Activated T-cell treated with anti-CD3 and anti-CD28 coated beads, Interleukin-2, amount 50 U/mL, for 4 hours (primary cell): ENCODE measurements at places on chromosomes 1 and 21. TPM values are rescaled to one million over a fixed set of nuclear protein-coding genes. Genes with fewer than 3 reads are reported as not detected.
A peak's percentile ranks its signal among the peaks of the same experiment; 100 is the strongest.

Gene PODN
- total RNA-seq = 0.23 TPM

Gene SPAG17
- total RNA-seq = not detected

Gene ADAMTSL4
- 0.34 TPM for total RNA-seq

Gene SPATA17
- total RNA-seq = not detected

Gene LIN28A
- 0.57 TPM for total RNA-seq

Gene PRXL2B
- 40.8 TPM for total RNA-seq

Gene MCOLN2
- total RNA-seq = 32.9 TPM

- no peak for DNase-seq
Measured at GRCh38 chr1:31054349-31054748, 11.2 kb downstream of the PUM1 start.

DNA sequence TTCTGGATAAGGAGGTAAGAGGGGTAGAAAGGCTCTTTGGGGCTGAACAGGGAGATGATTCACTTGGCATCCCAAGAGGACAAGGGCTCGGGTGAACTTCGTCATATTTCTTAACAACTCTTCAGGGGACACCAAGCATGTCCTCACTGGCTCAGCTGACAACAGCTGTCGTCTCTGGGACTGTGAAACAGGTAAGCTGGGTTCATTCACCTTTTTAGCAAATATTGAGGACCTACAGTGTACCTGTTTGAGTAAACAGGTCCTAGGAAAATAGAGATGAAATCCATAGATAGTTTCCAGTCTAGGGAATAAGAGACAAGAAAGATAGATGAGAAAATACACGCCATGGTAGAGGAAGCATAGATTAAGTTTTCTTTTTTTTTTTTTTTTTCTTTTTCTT lies 2.1 kb downstream of the EIF3I start:
- no peak for DNase-seq

DNA sequence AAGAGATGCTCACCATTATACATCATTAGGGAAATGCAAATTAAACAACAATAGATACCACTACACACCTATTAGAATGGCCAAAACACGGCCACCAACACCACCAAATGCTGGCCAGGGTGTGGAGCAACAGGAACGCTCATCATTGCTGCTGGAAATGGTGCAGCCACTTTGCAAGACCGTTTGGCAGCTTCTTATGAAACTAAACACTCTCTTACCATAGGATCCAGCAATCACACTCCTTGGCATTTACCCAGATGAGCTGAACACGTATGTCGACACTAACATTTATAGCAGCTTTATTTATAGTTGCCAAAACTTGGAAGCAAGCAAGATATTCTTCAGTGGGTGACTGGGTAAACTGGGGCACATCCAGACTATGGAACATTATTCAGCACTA lies 28.9 kb upstream of the ADARB1 start:
- DNase-seq = no peak

DNA sequence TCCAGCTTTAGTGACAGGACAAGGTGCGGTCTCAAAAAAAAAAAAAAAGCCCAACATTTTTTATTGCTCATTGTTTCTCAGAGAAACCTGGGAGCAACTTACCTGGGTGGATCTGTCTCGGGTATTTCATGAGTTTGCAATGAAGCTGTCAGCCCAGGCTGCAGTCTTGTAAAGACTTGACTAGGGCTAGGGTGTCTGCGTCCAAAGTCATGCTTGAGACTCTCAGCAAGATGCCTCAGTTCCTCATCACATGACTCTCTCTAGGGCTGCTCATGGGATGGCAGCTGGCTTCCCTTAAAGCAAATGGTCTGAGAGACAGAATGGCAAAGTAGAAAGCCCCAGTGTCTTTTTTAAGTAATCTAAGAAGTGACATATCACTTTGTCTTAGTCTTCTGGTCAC lies 8.1 kb downstream of the GABPA start:
- DNase-seq = no peak

GRCh38 chr1:201999625-202000238 lies 10.7 kb upstream of the ELF3 start:
- peak; percentile 6 for DNase-seq

GRCh38 chr21:33255404-33255803 lies 10.8 kb upstream of the IL10RB start:
- DNase-seq = no peak

DNA sequence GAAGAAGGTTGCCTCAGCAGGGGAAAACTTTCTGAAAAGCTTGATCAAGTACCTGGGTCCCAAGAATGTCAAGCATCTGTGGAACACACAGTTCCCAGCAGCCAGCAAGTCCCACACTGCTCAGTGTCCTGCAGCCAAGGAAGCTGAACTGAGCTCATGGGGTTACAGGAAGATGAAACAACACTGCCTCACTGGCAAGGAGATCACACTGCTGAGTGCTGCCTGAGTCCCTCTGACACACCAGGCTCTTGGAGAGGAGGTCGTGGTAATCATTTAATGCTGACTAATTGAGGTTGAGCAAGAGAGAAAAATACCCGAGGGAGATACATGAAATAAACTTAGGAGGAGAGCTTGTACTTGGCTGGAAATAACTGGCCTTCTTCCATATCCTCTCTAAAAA lies 75.2 kb downstream of the MPZL1 start:
- no peak for DNase-seq

DNA sequence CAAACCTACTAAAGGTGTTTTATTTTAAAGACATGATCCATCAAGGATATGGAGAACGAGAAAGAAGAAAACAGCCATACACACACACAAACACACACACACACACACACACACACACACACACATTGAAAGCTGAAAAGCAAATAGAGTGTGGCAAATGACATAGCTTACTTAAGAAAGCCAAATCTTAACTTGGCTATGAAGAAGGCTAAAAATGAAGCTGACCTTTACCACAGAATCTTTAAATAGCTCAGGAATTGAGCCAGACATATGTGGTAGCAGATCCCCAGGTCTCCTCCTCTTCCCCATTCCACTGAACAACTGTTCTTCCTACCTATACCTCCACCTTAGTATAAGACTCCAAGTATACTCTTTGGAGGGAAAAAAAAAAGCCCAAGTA lies 185.6 kb downstream of the CLEC20A start:
- DNase-seq = no peak

DNA sequence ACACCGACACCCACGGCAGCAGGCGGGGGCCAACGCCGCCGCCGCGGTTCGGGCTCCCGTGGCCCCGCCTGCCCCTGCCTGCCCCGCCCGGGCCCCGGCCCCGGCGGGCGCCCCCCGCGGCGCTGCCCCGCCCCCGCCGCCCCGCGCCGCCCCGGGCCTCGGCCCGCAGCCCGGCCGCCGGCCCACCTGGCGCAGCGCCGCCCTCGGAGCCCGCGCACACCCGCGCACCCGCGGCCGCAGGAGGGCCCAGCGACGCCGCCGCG lies at the start of gene WNT3A:
TSS of gene WNT3A (plus strand) at position 213 of the 263 bp plus-strand sequence. CDS start 131 bp downstream, outside the sequence.
- DNase-seq = no peak

DNA sequence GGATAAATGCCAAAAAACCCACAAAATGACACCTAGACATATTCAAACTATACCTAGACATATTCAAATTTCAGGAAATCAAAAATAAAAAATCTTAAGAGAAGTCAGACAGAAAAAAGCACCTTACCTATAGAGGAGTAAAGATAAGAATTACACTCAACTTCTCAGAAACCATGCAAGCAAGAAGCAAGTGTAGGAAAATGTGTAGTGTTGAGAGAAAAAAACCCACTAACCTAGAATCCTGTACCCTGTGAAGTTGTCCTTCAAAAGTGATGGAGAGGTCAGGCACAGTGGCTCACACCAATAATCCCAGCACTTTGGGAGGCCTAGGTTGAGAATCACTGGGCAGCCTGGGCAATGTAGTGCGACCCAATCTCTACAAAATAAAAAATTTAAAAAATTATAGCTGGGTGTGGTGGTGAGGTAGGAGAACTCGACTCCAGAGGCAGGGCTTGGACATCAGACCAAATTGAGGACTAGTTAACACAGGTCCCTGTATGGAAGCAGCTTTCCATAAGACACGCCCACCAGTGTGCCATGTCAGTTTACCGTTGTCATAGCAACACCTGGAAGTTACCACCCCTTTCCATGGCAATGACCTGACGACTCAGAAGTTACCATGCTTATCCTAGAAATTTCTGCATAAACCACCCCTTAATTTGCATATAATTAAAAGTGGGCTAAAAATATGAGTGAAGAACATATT lies 20.7 kb downstream of the PDIK1L start:
- no peak for DNase-seq

DNA sequence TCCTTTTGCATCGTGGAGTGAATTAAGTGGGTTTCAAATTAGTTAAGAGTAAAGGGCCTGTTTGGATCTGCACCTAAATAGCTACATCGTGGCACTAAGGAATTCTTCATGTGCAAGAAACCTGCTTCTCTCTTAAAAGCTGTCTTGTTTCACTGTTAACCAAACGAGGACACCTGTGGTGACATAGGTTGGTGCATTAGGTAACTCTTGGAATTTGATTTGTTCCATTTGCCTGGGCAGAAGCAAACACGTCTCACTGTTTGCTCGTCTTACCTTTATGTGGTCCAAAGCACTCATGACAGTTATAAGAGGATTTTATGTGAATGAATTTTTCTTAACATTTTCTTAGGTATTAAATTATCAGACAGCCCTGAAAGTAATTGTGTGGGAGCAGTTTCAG lies 60.9 kb downstream of the PRDM2 start:
- no peak for DNase-seq

DNA sequence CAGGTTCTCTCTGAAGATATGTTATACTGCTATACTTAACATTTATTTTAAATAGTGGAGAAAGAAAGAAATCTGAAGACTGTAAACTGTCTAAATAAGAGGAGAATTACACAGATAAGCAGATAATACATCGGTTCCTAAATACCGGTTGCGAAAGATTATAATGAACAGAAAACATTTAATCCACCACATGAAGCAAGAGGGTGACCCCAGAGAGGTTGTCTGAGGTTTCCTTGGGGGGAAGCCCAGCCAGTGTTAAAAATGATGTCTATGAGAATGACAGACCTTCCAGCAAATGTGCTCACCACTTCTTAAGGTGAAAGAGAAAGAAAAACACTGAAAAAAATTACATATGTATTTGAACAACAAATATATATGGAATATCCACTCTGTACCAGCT lies 356.4 kb upstream of the KAZN start:
- no peak for DNase-seq

GRCh38 chr1:43300378-43301094 lies at the start of gene TIE1:
Gene TIE1 (plus strand): TSS chr1:43300982. CDS start chr1:43301072, 90 bp downstream.
- no peak for DNase-seq

DNA sequence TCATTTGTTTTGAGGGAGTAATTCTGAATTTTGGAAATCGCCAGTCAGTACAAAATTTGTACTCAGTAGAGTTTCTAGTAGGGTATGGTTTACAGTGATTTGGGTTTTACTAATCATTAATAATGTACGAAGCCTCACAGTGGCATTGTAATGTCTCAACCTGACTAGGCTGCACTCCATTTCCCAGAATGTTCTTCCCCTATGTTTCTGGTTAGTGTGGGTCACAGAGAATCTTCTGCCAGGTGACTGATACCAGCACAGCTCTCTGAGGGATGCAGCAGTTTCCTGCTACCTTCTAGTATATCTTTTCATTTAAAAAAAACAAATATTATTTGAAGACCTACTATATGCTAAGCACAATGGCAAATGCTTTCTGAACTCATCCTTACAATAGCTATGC lies 112.9 kb downstream of the PTPN14 start:
- DNase-seq = no peak

DNA sequence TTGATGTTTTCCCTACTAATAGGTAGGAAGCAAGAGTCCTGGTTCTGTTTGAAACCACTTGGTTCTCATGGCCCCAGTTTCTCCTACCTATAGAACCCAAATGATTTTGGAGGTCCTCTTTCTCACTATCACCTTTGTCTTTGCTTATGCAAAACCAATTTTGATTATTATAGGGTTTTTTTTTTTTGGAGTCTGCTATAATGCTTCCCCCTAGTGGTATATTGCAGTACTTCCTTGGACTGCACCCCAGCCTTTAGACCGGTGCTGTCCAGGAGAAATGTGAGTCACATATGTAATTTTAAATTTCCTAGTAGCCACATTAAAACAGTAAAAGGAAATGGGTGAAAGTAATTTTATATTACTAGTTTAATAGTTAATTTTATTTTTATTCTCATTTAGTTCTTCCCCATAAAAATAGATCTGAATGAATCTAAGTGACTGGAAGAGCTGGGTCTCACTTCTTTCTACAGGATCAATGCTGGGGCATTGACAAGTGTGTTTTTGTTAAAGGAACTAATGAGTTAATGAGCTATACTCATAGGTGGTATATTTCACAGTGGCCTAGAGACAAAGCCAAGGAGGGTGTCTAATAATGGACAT lies 10.6 kb downstream of the FCMR start:
- DNase-seq = no peak
